AG09319 (cell line): ENCODE measurements at places on chromosomes 6 and 20.
A peak's percentile ranks its signal among the peaks of the same experiment; 100 is the strongest.

DNA sequence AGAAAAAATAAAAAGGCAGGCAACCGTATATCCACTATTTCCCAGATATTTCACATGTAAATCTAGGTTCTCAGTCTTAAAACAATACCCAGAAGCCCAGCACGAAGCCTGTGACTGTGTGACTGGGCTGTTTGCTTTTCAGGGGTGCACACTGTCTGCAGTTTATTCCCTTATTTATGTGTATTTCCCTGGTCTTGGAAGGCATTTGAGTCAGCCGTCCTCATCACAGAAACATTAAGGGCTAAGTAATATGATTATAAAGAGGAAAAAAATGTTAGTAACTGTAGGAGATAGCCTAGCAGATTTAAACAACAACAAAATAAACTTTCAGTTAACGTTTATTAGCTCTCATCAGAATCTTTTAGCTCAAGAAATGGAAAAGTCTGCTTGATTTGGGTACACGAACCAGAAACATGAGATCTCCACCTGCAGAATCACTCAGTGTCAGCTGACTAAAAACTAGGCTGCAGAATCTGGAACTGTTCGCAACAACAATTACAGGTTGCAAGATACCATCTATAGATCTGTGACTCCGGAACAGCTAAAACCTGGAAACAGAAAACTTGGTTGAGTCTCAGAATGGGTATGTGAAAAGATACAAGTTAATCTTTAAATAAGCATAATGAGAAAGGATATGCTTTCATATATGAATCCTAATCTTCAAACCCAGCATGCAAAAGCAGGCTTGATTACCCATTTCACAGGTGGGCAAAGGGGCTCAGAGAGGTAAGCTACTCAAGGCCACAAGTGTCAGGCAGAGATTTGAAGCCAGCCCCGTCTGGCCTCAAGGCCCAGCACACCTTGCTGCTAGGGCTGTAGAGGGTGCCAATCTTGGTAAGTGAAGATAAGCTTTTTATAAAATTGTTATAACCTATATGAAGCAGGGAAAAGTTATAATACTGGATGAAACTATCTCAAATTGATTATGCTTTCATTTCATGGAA lies 21.1 kb downstream of the GCLC start:
- no peak for DNase-seq

DNA sequence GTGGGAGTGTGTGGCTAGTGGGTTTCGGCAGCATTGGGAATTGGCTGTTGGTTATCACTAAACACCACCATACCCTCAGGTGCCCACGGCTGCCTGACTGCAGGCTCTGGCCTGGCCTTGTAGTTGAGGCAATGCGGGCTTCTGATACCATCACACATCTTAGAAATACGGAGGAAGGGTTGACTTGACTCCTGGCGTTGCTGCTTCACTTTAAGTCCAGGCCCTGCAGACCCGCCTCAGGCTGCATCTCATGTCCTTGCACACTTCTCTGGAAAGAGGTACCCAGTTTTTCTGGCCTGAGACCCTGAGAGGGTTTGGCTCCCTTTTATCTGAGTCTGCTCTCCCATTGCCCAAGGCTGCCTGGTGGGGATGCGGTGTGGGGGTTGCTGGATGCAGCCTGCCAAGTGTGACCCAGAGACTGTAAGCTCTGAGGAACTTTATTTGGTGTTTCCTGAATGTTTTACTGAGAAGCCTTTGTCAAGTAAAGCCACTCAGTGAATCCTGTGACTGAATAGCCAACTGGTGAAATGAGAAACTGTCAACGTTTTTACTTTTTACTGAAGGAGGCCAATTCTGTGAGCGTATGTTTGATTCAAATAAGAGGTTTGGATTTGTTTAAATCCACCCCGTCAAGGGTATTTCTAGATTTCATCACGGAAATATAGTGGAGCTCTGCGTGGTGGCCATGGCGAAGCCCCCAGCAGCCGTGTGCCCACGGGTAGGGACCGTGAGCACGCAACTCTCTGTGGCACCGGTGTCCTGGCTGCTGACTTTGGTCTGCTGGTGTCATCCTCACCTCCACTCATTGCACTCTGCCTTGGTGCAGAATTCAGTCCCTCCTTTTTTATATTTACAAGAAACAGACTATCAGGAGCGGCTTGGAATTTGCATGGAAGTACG lies 160.1 kb downstream of the DTNBP1 start:
- DNase-seq = no peak

- DNase-seq = no peak
Measured at GRCh38 chr6:37254881-37255280, 2.7 kb upstream of the TBC1D22B start.

GRCh38 chr6:25481267-25481666 lies 170.7 kb upstream of the SCGN start:
- no peak for DNase-seq

DNA sequence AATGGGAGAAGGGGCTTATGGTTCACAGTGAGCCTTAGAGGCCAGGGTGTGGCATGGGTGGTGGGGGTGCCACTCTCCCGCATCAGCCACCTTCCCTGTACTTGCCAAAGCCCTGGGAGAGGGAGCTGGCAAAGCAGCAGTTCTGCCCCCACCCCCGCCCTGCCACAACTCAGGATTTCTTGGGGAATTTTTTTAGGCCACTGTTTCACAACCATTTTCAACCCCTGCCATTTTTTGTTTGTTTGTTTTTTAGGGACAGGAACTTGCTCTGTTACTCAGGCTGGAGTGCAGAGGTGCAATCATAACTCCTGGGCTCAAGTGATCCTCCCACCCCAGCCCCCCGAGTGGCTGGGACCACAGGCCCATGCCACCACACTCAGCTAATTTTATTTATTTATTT lies 22.4 kb upstream of the TM9SF4 start:
- DNase-seq = no peak

GRCh38 chr20:41798930-41799502 lies 180.8 kb upstream of the CHD6 start:
- DNase-seq = no peak

- no peak for DNase-seq
Measured at GRCh38 chr20:62320581-62321354, 18.0 kb downstream of the ADRM1 start.

GRCh38 chr20:51800060-51800871 lies 2.1 kb downstream of the SALL4 start:
- peak; percentile 5 for DNase-seq

DNA sequence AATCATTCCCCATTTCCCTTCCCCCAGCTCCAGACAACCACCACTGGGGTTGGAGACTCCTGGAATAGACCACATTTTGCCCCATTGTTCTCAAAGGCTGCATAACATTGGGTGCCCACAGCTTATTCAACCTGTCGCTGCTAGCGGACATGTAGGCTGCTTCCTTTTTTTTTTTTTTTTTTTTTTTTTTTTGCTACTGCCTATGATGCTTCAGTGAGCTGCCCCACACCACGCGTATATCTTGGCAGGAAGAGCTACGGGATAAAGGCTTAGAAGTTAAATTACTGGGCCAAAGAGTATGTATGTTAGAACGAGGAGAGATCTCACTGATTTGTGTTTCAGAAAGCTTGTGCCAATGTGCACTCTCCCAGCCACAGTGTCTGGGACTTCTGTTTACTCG lies 7.0 kb downstream of the LBP start:
- no peak for DNase-seq

DNA sequence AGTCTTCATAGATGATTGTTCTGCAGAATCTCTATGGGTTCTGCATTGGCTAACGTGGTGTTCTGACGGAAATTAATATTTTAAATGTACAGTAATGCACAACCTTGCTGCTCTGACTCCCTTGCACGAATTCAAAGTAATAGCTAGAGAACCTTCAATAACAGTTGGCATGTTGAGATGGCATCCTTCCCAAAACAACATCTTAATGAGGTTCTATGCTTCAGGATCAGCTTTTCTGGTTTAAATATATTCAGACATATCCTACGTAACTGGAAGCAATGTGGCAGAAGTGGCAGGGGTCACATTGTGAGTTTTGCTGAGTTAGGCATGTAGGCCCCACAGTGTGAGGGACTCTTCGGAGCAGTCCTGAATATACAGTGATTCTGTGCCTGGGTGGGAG lies 25.7 kb downstream of the DSE start:
- no peak for DNase-seq

DNA sequence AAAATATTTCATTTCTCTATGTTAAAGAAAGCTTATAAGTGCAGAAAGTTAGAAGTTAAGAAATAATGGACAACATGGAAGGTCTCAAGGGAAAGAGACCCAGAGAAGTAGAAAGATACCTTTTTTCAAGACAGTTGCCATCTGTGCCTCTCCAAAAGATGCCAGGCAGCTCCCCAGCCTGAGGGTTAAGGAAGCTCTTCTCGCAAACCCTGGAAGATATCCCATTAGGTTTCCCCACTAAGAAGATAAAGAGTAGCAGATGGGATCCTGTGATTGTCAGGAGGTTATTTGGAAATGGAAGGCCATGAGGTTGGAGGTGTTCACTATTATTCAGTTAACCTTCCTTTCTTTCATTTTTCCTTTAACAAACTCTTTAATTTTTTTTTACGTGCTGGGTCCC lies 110.1 kb upstream of the SIM1 start:
- no peak for DNase-seq

DNA sequence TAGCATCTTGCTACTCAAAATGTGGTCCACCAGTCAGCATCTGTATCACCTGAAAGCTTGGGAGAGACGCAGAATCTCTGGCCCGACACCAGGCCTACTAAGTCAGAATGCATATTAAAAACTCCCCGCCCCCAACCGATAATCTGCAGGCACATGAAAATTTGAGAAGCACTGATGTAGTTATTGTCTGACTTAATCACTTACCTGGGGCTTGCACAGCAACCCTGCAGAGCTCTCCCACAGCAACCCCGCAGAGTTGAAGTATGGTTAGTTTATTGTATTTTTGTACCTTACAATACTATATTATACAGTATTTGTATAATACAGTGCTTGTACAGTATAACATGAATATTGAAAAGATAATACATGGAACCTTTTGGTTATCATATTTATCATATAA lies 53.7 kb downstream of the KLHL31 start:
- DNase-seq = no peak

- DNase-seq = no peak
Measured at GRCh38 chr6:110949679-110950285, 8.7 kb upstream of the GTF3C6 start.

DNA sequence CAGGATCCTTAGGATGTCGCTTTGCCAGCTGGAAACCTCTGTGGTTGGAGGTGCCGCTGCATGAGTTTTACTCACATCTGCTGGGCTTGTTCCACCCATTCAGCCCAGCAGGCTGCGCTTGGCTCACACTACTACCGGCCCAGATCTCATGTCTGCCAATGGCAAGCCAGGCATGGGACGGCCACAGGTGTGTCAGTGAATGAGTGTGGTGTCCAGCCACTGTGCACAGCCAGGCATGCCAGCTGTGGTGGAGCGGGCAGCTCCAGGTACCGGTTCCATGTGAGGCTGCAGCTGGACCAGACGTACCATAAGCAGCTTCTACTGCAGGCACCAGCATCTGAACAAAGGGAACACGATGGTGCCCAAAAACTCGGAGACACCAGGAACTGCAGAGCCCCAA lies 33.1 kb upstream of the ASF1A start:
- no peak for DNase-seq

- DNase-seq = no peak
Measured at GRCh38 chr20:58982406-58983114, 1.5 kb downstream of the NELFCD start.

DNA sequence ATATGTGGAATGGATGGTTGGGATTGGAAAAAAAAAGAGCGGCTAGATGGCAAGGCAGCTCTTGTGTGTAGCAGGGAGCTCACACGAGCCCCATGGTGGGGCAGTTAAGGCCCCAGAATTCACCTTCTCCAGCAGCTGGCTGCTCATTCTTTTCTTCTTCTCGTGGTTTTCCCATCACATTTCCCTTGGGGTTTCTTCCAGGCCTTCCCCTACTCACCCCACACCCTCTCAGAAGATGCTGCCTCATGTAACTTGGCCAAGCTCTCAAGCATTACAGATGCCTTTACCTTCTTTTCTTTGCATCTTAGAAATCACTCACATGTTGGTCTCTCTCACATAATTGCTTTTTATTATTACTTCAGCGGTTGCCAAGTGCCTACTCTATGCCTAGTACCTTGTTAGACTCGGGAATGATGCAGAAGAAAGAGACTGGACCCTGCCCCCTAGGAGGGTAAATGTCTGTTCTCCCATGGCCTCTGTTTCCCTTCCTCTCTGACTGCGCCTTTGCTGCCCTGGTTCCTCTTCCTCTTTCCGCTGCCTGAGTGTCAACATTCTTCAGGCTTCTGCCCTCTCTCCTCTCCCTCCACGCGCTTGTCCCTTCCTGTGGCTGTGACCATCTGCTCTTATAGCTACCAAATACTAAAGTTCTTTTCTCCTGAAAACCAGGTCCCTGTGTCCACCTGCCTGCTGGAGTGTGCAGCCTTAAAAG lies 28.6 kb downstream of the PPARD start:
- no peak for DNase-seq

- no peak for DNase-seq
Measured at GRCh38 chr6:118708744-118709143, 57.4 kb upstream of the CEP85L start.

- no peak for DNase-seq
Measured at GRCh38 chr6:134073161-134073560, 20.7 kb upstream of the SLC2A12 start.
